ENCODE measurements at places on chromosomes 3 and 15.

DNA sequence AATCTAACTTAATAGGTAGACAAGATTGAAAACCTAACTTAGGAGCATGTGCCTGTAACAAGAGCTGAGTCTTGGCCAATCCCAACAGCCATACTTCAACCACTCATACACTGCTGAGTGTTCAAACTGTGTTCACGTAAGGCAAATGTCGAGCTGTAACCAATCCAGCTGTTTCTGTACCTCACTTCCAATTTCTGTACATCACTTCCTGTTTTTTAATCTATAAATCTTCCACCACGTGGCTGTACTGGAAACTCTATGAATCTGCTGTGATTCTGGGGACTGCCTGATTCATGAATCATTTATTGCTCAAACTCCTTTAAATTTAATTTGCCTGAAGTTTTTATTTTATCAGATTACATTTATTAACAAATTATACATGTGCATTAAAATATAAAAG lies 44.6 kb upstream of the NEDD4 start:
- peak; percentile 30 for DNase-seq

GRCh38 chr3:171276923-171277322 lies 183.3 kb downstream of the TNIK start:
- DNase-seq: no peak

DNA sequence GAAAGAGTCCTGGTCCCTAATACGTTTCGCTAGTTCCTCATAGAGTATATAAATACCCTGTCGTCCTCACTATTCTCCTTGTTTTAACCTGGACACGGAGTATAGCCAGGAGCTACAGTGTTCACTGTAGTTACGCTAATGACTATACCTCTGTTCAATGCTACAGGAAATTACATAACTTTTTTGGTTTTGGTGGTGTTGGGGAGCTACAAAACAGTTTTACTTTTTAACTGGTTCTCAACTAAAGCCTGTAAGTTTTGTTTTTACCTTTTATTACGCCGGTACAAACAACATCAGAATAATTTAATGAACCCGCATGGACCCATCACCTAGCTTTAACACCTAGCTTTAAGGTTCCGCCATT lies 1.5 kb downstream of the LMLN start:
- no peak for DNase-seq

GRCh38 chr3:190970560-190970959 lies 108.1 kb upstream of the GMNC start:
- DNase-seq: no peak

GRCh38 chr15:100951965-100952364 lies 32.8 kb downstream of the LRRK1 start:
- DNase-seq: no peak

DNA sequence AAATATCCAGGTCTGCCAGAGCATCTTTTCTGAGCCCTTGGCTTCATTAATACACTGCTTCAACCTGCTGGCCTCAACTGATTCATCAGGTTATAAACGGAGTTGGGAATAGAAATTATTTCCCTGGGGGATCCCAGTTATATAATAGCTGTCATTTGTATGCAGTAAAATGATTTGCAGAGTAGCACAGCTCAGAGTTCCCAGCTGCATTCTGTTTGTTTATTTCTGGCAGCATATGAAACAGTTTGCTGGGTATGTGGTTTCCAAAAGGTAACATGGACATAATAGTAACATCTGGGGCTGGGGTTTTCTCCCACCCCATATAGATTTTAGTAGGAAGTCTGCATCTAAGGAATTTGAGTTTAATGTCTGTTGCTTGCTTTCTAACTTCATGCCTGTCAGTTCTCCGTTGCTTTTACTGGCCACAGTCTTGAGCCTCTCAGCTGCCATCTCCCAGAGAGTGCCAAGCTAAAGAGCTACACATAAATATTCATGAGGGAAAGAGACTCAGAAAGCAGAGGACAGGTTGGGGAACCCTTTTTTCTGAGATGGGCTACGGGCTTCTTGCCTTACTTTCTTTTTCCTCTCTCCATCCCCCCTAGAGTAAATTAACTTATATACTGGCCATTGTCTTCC lies 124.6 kb downstream of the TMEM108 start:
- DNase-seq: no peak

DNA sequence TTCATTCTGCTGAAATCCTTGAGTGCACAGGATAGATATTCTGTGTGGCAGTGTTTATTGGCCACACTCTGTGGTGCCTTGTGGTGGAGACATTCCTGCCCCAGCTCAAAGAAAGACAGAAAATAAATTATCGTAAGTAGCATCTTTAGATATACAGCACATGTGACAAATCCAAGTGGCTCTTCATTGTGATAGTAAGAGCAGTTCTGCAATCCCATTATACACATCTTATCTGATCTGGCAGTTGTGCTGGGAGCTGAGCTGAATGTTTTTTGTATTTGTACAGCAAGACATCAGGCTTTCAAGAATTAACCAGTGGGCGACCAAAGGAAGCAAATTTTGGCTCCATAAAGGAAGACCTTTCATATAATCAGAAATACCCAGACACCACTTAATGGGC lies 235.3 kb upstream of the MRPL3 start:
- DNase-seq: no peak

- DNase-seq: no peak
These were observed 145.5 kb upstream of the ABHD17C start for GRCh38 chr15:80549654-80550053.

DNA sequence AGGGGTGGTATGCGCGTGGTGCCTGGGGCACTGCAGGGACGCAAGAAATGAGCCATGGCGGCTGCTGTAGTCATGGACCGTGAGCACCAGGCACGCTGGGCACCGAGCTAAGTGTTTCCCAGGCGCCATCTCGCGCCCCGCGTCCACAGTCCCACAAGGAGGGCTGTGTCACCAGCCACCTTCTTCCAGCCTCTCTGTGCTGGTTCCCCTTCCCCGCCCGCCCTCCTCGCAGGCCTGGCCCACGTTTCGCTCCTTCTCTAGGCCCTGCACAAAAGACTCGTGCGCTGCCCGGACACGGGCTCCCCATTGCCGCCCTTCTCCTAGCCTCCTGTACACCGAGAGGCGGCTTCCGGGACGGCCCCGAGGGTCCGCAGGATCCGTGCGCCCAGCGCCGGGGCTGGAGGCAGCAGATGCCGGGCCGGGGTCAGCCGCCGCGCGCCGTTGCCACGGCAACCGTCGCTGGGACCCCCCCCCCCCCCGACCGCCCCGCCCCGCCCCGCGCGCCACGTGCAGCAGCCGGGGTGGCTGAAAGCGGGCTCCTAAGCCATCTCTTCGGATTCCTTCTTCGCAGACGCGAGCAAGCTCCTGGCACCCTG lies 113.4 kb downstream of the SRGAP3 start:
- no peak for DNase-seq

DNA sequence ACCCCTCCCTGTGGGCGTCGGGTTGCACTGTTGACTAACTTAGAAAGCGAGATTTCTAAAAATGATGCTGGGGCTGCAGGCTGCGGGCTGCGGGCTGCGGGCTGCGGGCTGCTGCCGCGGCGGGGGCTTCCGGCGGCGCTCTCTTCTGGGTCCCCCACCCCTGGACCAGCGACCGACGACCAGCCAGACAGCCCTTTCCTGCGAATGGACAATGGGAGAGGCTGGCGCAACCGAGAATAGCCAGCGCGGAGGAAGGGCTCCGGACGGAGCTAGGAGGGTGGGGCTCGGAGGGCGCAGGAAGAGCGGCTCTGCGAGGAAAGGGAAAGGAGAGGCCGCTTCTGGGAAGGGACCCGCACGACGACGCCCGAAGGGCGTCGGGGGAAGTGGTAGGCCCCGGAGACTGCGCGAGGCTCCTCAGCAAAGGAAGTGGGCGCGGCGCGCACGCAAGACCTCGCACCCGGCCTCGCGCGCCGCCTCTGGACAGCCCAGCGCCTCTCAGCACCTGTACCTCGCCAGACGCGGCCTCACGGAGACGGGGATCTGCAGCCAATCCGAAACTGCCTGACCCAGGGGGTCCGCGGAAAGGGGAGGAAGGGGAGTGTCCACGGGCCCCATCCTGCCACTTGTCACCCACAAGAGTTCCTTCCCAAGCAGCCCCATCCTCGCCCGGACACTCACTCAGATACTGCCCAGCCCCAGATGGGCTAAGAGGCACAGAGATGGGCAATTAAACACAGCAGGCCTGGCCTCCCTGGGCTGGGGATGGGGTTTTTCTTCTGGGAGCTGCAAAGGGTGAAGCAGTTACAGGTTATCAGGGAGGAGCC lies 70.7 kb downstream of the SLC12A8 start:
- peak; percentile 71 for DNase-seq

DNA sequence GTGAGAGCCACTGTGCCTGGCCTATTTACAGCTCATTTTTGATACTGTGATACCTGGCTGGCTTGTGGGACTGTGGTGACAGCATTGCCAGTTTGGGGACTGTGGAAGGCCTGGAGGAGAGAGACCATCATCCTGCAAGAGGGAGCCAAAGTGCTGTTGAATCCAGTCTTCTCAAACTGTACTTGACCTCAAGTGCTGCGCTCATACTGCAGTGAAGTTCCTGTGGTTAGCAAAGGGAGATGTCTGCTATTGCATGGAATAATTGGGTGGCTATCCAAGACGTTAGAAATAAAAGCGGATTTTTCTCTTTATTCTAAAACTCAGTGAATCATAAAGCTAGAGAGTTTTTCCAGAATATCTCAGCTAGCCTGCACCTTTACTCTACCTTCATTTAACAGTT lies 83.4 kb downstream of the CCK start:
- DNase-seq: no peak

GRCh38 chr3:134485075-134485717 lies 589 bp downstream of the ANAPC13 start:
- DNase-seq: no peak

DNA sequence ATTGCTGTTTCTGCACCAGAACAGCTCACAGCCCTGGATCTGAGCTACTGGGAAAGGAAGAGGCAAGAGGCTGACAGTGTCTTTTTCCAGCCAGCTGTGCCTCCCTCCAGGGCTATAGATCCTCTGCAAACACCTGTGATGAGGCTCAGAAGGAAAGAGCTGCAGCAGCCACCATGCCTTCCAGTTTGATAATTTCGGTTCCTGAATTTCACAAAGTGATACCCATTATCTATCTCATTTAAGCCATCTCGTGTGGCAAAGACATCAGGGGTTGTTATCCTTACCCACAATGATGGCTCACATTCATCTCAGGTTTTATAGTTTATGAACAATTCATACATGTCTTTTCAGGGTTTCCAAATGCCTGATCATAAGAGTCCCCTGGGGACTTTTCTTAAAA lies 1.8 kb upstream of the LARP6 start:
- DNase-seq: no peak

DNA sequence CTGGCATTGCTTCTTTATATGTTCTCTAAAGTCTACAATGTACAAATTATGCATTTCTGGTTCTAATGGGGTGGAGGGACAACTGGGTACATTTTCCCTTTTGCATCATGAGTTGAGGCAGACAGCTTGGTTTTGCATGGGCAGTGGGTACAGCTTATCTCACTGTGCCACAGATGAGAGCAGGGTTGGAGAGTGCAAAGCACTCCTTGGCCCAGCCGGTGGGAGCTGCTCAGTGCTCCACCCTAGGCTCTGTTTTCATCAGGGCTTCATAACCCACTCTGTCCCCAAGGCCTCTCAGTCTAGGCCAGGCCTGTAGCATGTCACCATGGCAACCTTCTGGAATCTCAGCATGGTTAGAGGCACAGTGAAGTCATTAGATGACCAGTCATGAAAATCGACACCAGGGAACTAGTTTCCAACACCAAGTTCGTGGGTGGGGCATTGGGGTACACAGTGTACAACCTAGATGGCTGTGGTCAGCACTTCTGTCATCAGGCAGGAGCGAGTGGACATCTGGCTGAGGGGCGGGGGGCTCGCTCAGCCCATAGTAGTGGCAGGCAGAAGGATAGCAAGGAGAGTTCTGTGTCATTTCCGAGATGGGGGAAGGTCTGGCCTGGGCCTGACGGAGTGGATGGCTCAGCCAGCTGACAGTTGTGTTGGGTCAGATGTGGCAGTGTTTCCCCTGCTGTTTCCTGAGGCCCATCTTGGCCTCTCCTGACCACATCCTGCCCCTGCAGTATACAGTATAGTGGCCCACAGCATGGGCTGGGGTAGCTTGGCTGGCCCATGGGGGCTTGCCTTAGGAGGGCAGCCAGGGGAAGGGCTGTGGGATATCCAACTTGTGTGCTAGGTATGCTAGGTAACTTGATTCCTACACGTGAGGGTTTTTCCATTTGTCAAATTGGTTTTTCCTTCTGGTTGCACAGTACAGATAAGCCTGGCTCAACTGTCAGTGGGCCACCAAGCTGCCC lies 75.7 kb upstream of the PRR23C start:
- no peak for DNase-seq

- DNase-seq: no peak
These were observed 480.5 kb upstream of the ARRDC4 start for GRCh38 chr15:97479957-97480356.

Measured in stimulated activated CD4-positive, alpha-beta T cell treated with anti-CD3 and anti-CD28 coated beads, Interleukin-4, amount 100 ng/mL, for 24 hours (primary cell).